ENCODE measurements at places on chromosomes 2 and 18.

DNA sequence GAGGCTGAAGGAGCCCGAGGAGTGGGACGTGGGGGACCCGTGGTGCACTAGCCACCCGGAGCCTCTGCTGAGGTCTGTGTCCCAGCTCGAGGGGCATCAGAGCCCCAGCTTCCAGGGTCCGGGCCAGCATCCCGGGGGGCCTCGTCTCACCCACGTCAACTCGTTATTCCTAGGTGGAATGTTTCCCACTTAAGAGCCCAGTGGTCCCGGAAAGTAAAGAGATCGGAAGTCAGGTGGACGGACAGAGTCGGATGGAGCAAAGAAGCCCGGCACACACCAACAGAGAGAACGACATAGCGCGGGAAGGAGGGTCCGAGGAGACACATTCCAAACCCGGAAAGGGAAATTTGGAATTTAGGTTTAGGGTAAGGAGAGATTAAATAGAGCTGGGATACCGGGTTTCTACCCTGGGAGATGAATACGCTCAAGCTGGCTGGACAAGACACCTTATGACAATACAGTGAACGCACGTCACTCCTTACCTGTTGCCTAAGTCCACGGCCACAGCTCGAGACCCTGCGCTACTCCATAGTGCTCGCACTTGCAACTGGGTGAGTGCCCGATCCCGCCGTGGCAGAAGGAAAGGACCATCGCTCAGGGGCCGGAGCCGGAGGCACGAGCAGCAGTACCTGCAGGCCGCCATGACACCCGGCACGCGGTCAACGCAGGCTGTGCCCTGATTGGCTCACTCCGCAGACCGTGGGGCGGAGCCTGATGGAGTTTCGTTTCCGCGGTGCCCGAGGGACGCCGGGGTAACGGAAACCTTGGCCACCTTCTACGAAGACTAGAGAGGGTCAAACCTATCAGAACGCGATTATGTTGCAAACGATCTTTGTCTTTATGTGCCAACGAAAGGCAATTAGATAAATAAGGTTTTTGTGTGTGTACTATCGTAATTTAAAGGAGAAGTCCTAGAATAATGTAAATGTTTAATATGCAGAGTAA lies at the start of gene PNPT1:
PNPT1 (minus strand) TSS at position 664 of the 945 bp plus-strand sequence; CDS start at position 643, 21 bp downstream.
- peak; percentile 91 for DNase-seq

DNA sequence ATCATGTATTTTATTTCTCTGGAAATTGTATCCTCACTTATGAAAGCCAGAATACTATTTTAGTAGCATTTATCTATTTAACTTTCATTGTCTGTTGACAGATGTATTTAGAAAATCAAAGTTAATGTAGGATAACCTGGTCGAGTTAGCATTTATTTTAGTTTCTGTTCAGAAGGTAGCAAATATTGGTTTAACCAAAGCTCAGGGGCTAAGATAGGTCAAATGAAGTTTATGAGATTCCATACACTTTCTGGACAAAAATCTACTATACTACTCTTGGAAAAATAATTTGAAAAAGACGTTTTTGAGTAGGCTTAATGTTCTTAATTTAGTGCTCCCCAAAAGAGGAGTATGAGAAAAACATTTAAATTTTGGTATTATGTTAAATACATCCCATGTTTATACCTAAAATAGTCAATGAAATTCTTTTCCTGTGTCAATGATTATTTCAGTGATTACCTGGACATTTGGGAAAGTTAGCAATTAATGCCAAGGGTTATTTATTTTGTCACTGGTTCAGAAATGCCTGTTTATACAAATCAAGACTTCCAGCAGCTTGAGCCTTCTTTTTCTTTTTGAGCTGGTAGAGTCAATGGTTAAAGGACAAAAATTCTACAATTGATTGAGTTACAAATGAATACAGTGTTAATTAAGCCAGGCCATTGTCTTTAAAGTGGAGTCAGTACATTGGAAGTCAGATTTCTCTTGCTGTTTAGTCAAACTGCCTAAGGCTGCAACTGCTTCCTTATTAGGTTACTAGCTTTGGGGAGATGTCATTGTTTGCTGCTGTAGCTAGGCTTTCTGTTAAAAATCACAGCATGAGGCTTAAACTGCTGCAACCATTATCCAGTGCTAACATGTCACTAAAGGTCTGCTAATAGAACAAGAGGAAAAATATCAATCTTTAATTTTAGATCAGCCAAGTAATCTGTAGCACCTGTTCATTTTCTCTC lies 182.3 kb downstream of the CAMKMT start:
- DNase-seq, result no peak

GRCh38 chr2:7586898-7587297 lies 669.7 kb downstream of the RNF144A start:
- DNase-seq, result no peak

DNA sequence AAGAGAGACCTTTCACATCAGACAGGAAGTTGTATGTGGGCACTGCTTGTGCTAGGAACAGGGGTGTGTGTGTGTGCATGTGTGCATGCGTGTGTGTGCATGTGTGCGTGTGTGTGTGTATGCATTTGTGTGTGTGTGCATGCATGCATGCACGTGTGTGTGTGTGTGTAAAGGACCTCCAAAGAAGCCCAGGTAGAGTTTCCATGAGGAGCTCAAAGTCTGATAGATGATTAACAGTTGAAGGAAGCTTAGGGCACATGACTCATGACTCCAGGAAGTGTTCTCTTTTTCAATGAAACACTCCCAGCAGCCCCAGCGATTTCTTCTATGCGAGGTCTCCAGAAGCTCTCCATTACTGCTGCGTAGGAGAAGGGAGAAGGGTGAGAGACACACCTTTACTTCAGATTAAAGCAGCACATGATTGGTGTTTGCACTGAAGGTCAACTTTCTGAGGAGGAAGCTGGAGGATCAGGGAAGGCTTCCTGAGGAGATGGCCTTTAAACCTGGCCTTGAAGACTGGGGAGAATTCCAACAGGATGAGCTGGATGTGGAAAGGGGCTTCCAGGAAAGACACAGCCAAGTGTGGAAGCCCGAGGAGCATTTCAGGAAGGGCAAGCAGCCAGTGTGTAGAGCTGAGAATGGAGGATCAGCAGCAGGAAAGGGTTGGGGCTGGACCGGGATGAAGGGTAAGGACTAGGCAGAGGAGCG lies 77.7 kb downstream of the SMAD4 start:
- no peak for DNase-seq

DNA sequence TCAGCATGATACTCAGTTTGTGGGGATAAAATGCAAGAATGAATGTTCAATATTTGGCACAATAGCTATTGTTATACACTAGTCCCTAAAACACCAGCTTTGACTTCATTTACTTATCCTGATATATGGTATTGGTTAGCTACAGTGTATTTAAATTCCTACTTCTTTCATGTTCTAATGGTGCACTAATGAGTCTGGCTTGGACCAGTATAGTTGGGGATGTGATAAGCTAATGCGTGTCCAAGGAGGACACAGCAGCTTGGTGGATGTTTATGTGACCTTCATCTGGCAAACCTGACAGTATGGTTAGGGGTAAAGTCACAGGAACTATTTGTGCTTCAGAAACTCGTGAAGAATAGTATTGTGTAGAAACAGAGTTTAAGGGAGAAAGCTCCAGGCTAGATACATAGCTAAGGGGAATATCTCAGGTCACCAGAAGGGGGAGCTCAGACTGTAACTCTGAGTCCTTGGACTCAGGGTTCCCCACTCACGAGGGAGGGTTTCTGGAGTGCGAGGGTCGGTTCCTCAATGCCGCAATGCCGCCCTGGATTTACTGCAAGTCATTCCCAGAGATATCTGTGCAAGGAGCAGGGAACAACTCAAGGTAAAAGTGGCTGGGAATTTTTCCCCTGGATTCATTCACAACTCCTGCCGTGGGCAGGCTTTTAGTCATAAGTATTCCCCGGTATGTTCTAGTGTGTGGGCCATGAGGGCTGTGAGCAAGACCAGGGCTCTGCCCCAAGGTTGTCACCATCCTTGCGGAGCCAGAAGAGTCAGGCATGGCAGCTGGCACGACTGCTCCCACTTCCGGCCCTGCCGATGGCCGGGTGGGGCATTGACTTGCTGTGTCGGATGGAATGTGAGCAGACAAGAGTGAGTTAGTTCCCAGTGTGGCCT lies 14.5 kb downstream of the IL1R2 start:
- DNase-seq, result peak; percentile 26

DNA sequence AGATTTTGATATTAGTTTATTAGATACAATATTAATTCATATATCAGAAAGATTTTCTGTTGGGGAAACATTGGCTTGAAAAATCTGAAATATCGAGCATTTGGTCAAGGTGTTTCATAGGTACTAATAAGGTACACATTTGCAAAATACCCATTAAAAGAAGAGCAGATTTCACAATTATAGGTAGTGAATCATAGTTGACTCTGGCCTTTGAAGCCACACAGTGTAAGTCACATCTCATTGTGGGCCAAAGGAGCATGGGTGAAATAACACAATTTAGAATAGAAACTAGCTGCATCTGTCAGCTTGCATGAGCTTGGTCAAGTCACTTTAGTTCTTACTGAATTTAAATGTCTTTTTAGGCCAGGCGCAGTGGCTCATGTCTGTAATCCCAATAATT lies 4.9 kb downstream of the KDM3A start:
- no peak for DNase-seq

- DNase-seq, result no peak
Observed at GRCh38 chr2:3864943-3865865, 161.8 kb downstream of the DCDC2C start.

DNA sequence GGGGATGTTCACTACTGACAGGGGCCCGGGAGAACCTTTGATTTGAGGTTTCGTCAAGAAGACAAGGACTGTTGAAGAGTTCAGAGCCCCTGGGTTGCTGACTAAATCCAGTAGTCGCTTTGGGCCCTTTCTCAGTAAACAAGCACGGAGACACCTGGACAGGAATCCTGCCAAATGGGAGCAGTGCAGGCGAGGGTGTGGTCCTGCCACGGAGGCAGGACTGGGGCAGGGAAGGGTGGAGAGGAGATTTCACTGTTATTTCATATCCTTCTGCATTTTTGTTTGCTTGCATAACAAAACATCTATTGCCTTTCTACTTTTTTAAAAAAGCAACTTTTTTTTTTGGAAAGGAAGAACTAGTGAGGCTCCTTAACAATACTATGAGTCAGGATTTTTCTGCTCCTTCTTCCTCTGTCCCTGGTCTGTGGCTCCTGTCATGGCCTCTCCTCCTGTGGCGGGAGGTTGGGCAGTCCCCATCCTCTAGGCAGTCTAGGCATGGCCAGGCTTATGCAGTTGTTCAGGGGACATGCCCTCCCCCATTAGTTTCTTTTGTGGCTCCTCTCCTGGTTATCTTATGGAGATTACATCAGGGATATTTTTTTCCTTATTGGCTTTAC lies 57.7 kb downstream of the ARHGEF4 start:
- no peak for DNase-seq

- DNase-seq, result no peak
Observed at GRCh38 chr2:64919261-64919660, 69.9 kb upstream of the SLC1A4 start.

DNA sequence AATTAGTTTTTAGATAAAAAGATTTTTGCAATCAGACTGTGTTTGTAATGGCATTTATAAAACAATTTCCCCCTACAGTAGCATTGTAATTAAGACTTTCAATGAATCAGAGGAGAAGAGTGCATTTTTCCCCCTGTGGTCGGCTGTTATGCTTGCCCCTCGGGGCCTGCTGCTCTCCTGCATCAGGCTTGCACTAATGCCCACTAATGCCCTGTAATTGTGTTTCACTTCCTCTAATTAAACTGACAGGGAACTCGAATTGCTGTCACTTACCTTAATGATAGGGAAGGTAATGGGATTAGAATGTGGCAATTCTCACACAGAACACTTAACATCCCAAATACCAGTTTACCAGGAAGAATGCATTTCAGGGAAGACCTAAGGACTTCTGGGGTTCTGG lies 61.2 kb upstream of the LRRTM1 start:
- no peak for DNase-seq

GRCh38 chr2:171703574-171704347 lies 16.5 kb downstream of the DYNC1I2 start:
- DNase-seq, result no peak

- no peak for DNase-seq
Observed at GRCh38 chr18:29241199-29241598, 1064.3 kb upstream of the CDH2 start.

GRCh38 chr2:161115205-161115604 lies 45.0 kb upstream of the TANK start:
- DNase-seq, result no peak

- DNase-seq, result no peak
Observed at GRCh38 chr18:50651334-50651733, 91.4 kb downstream of the MAPK4 start.

GRCh38 chr2:240377366-240377765 lies 58.1 kb upstream of the GPC1 start:
- DNase-seq, result no peak

- no peak for DNase-seq
Observed at GRCh38 chr2:67581751-67582150, 184.6 kb downstream of the ETAA1 start.

DNA sequence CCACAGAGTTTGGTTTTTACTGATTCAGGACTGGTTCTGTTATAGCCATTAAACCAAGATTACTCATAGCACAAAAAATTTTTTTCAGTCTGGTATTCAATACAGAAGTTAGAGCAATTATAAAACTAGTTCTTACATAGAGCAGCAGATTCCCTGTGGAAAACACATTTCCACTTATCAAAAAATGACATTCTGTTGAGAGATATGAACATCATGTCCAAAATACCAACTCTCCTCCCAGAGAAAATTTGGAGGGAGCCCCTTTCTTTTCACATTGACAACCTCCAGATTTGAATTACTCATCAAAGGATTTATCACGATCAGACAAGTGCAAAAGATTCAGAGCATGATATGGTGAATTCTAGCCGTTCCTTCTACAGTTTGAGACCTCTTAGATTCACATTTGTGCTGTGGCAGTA lies 126.8 kb upstream of the SERPINE2 start:
- DNase-seq, result no peak

DNA sequence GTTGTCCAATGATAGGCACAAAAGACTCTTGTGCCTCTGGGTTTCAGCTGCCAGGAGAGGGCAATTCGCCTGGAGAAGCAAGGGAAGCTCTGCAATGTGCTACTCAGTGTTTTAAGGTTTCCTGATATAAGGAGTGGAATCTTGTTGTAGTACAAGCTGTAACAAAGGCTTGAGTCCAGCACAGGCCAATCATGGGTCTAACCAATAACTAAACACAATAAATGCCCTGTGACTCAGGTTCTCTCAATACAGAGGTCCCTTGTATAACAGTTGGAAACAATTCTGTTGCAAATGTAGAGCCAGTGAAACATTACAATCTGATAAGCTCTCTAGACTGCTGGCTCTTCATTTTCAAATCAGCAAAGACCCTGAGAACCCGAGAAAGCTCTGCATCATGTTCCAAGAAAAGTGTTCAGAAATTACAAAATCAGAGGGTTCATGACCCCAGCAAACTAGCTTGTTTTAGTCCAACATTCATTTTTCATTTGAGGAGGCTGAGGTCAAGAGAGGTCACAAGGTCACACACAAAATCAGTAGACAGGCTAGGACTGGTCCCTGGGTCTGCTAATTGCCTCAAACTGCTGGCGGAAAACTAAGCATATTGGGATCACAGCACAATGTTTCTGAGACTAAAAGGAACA lies 59.0 kb upstream of the DNMT3A start:
- DNase-seq, result no peak

- DNase-seq, result no peak
Observed at GRCh38 chr18:36045241-36045991, 21.9 kb downstream of the RPRD1A start.

- no peak for DNase-seq
Observed at GRCh38 chr18:35051641-35052377, 10.6 kb downstream of the MAPRE2 start.
